ENCODE measurements at places on chromosomes 16 and 17.

- DNase-seq = no peak
Measured at GRCh38 chr17:15341385-15341849, at the start of gene TEKT3. Gene TEKT3, minus strand, starts transcription at chr17:15341597. Its CDS starts 10,012 bp downstream, at chr17:15331585.

DNA sequence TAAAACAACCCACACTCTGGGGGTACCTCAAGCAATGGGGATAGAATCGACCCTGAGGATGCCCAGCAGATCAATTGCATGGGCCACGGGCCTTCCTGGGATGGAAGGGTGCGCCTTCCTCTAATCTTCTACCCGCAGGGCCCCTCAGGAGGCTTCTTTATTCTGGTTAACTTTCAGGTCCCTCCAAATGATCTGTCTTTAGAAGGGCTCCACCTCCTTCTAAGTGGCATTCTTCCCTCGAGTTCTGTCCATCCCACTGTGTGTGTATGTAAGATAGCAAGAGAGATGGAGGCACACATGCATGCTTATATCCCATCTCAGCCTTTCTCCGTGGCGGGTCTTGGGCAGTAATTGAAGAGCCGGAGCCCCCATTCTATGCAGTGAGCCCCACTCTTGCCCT lies 125.7 kb downstream of the MRM1 start:
- DNase-seq = no peak

DNA sequence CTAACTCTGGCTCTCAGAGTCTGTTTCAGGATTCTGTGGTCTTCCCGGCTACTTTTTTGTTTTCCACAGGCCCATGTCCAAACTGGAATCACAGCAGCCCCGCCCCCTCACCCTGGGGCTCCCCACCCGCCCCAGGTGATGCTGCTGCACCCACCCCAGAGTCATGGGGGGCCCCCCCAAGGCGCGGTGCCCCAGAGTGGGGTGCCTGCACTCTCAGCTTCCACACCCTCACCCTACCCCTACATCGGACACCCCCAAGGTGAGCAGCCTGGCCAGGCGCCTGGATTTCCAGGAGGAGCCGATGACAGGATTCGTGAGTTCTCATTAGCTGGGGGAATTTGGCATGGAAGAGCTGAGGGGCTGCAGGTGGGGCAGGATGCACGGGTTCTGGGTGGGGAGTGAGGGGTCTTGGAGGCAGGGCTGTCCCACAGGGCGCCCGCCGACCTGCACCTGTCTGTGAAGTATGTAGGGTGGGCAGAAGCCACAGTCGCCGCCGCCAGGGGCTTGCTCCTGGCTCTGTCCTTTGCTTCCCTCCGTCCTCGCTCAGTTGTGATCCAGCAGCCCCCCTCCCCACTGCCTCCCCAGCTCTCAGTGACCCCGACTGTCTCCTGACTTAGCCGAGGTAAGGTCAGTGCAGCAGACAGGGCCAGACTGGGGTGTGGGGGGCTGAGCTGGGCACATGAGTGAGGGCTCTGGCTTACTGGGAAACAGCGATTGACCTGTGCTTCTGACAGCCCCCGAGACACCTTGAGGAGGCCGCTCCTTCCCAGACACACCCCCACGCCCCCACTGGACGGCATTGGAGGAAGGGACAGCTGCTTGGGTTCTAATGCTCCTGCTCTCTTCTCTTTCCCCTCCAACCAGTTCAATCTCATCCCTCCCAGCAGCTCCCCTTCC lies 10.0 kb downstream of the TUFM start:
- no peak for DNase-seq

DNA sequence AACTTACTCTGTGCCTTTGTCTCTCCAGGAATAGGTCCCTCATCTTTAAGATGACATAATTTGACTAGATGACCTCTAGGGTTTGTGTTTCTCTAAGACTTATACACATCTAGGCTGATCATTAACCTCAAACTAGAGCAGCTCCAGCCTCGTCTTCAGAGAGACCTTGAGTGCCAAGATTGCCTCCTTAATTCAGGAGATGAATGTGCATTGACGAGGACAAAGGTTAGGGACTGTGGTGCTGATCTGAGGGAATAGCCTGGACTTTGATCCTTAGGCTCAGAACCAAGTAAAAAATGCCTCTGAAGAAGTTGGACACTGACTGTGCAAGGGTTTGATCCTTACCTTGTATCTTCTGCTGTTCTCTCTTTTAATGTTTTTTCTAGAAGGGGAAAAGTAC lies 17.2 kb upstream of the ASIC2 start:
- DNase-seq = no peak

Data from activated naive CD4-positive, alpha-beta T cell (primary cell).